ENCODE measurements at places on chromosomes 2 and 18.

DNA sequence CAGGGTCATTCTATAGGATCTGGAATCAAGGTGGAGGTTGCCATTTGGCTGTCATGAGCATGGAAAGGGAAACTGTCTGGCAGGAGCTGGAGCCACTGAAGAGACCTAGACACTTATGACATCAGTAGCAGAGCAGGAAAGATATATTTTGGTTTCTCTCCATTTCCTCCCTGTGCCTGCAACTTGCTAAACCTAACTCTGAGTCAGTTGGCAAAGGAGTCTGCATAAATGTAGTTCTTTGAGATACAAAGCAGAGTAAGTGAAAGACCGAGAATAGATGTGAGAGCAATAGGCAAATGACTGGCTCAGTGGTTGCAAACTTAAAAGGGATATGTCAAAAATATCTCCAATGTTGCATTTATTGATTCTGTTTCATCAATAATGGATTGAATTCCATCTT, 757.7 kb downstream of the KCNJ3 start:
- no peak for DNase-seq

DNA sequence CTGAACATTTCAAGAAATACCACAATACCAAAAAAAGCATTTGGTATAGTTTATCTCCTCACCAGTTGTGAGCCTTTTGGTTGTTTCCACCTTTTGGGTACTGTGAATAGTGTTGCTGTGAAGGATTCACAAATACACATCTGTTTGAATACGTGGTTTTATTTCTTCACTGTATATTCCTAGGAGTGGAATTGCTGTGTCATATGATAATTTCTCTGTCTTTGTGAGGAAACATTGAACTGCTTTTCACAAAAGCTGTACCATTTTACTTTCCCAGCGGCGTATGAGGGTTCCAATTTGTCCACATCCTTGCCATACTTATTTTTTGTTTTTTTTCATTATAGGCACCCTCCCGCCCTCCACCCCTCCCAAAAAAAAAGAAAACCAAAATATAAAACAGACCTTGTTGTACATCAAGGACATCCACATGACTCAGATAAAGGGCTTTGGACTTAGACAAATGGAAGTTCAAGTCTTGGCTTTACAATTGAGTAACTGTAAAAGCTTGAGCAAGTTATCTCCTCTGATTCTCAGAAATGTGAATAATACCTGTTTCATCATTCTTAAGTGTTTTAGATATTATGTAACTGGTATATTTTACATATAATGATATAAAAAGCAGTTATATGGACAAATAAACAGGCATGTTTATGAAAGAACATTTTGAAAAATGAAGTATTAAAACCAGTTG, 19.0 kb downstream of the UBE2E3 start:
- no peak for DNase-seq

- no peak for DNase-seq
Measured at GRCh38 chr2:108069515-108070310, 83.4 kb downstream of the SLC5A7 start.

- no peak for DNase-seq
Measured at GRCh38 chr2:237894986-237895543, 35.6 kb downstream of the RAMP1 start.

GRCh38 chr18:8329186-8329771, 280.0 kb upstream of the RAB12 start:
- no peak for DNase-seq

DNA sequence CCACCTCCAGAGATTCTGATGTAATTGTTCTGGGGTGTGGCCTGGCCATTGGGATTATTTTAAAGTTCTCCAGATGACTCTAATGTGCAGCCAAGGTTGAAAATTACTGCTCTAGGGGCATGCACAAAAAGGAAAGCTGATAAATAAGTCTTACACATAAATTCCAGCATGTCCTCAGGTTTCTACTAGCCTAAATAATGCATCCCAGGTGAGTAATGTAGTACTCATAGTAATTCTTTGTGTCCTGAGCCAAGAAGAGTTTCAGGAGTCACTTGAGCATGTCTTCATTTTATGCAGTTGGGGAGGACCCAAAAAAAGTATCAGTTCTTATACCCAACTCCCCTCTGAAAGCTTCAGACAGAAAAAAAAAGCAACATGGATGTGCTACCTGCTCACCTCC, 130.1 kb upstream of the SP5 start:
- DNase-seq: no peak

GRCh38 chr2:28543316-28544035, 47.6 kb downstream of the PLB1 start:
- DNase-seq: peak; percentile 56

DNA sequence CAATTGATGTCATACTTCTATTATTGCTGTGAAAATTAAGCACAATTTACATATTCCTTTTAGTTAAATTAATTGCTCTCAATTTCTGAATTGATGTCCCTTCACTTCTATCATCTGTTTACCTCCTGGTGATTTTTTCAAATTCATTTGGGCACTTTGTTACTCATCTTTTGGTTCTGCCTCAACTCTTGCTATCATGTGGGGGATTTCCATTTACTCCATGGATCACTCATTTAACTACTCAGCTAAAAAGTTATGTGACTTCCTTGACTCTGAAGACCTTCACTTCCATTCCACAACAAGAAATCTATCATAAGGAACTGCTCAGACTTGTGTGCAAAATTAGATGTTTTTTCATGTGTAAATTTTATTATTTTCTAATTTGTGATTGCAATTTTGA, 126.2 kb downstream of the EHBP1 start:
- DNase-seq: no peak

GRCh38 chr18:79239631-79240030, 156.1 kb upstream of the NFATC1 start:
- DNase-seq: no peak

DNA sequence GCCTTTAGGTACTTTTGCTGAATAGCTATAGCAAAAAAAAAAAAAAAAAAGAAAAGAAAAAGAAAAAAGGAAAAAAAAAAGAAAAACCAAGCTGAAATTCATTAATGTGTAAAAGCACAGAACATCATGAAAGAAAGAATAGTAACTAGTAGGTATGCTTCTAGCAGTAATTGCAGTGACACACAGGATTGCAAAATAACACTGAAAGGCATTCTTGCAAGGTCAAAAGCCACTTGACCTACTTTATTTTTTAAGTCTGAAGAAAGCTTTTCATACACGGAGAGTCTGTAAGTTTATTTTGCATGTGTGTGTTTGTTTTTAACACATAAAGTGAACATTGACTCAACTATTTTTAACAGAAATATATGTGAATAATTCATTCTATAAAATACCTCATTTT, 54.4 kb downstream of the DOK6 start:
- no peak for DNase-seq

- no peak for DNase-seq
Measured at GRCh38 chr2:231353469-231353868, 42.0 kb upstream of the B3GNT7 start.

DNA sequence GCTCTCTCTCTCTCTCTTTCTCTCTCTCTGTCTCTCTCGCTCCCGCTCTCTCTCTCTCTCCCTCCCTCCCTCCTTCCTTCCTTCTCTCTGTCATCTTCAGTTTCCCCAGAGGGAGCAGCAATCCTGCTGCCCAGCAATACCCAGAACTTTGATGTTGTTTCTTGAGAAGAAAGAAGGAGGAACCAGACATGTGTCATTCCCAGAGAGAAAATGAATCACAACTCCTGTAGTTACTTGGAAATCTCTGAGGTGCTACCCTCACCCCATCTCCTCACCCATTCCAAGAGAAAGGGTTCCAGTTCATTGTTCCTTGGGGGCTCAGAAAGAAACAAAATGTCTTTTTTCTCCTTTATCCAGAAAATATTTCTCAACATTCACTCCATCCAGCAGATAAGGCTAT, 449.1 kb downstream of the TNS1 start:
- DNase-seq: no peak

DNA sequence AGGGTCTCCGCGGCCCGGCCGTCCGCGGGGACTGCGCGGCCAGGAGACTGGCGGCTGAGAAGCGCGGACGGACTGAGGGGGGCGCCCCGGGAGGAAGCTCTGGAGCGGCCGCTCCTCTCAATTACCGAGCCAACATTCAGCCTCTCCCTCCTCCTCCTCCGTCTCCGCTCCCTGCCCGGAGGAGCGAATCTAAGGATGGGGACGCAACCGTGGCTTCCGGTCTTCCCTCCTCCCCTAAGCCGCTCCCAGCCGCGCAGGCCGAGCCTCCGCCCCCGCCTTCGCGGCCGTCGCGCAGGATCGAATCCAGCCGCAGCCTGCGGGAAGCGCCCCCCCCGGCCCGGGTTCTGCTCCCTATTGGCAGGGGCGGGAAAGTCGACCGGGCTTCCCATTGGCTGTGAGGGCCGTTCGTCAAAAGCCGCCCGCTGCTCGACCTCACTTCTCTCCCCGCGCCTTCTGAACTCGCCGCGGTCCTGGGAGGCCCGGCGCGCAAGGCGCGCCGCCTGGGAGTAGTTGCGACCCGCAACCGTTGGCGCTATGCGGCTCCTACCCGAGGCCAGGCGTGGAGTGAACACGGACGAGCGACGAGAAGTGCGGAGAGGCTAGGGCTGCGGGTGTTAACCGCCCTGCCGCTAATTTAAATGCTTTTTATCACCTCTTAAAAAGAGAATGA, at the start of gene HNRNPLL:
Gene HNRNPLL, minus strand, starts transcription at position 197 of the 670 bp plus-strand sequence. CDS start 302 bp downstream, outside the sequence.
- DNase-seq: peak; percentile 99

- no peak for DNase-seq
Measured at GRCh38 chr2:154437104-154437503, 261.4 kb upstream of the KCNJ3 start.

GRCh38 chr2:131064589-131065512, 28.4 kb downstream of the FAM168B start:
- DNase-seq: no peak

DNA sequence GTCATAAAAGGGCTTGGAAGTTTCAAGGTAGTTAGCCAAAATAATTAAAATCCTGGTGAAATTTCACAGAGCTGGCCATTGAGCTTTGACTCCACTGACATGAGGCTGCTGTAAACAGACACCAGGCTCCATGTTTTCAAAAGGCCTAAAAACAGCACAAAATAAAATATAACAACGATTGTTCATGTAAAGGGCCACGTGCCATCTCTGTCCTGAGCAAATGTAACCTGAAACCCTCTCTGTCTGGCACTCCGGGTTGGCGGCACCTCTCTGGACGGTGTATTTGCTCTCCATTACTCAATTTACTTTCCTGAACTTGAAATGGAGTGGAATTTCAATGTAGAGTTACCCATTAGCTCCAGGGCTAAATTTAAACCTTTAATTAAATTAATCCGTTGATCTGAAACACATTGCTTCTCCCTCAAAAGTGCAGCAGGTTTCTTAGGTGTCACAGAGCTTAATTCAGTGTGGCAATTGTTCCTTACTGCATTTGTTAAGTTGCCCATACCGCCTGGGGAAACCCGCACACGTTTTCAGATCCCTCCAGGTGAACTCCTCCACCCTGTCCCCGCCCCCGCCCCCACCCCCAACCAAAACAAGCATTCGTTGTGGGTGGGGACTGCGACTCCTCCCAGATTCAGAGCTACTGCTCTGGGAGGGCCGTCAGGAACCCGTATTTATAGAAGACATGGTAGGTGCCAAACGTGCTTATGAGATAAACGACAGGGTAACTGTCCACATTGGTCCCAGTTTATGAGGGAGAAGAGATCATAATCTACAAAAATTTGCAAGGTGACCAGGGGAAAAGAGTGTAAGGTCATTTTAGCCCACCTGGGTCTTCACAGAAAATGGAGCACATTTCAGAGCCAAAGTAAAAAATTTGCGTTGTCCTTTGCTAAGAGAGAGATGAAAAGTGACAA, 1.2 kb upstream of the CABLES1 start:
- no peak for DNase-seq

GRCh38 chr2:203195331-203196036, 43.3 kb upstream of the CYP20A1 start:
- DNase-seq: no peak

- no peak for DNase-seq
Measured at GRCh38 chr2:26838121-26838906, 9.6 kb upstream of the DPYSL5 start.

- DNase-seq: no peak
Measured at GRCh38 chr2:224461391-224461790, 59.5 kb upstream of the FAM124B start.

All from right hindlimb (tissue), 1 donor.